Renal cortex interstitium (tissue), 15 donors: ENCODE measurements at places on chromosomes 2 and 18.

DNA sequence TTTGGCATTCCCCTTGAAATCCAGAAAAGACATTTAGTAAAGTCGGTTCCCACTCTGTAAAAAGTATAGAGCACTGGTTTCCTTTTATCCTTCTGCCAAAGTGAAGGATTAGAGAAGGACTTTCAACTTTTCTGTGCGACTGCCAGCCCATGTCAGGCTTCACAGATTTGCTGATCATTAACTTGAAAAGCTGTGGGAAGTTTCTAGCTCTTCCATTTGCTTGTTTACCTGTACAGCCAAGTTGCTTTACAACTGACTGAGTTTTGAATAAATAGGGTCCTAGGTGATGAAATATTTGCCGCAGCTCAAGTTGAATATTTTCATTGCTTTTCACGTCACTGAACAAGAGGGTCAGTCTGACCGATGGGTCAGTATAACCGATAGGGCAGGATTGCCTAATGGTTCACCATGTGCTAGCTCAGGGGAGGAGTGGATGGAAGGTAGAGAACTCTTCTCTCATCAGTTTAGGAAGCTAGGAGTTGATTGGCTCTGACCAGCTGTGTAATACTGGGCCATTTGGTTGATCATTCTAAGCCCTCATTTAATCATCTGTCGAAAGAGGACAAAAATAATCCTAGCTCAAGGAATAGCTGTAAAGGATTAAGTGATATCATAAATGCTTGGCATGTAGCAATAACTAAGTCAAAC is 30.4 kb downstream of the UPP2 start:
- no peak for DNase-seq

DNA sequence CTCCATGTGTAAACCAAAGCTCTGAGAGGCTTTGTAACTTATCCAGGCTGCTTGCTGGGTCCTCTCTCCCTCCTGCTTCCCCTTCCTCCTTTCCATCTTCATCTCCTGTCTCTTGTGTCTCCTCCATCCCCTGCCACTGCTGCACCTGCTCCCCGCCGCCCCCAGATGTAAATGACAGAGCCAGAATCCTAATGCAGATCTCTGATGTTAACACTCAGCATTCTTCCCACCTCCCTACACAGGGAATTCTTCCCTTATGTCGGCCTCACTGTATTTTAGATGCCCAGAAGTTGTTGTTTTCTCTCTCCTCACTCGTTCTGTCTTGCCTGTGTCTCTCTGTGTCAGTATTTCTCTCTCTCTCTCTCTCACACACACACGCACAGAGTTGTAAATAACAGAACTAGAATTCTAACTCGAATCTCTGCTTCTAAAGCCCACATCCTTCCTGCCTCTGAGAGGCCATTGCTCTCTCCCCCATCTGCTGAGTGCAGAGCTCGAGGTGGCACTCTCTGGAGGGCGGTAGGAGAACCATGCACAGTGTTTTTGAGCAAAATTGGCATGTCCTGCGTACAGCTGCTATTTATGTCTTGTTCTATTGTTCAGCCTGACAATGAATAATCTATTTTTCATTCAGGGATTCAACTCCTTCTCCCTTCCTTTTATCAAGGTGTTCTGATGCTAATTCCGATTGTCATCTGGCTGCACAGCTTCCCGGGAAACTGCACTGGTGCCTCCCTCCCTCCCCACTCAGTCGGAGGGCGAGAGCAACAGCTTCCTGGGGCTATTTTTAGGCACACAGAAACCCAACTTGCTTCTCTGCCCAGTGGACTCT is 219.9 kb downstream of the SH3RF3 start:
- DNase-seq, result no peak

DNA sequence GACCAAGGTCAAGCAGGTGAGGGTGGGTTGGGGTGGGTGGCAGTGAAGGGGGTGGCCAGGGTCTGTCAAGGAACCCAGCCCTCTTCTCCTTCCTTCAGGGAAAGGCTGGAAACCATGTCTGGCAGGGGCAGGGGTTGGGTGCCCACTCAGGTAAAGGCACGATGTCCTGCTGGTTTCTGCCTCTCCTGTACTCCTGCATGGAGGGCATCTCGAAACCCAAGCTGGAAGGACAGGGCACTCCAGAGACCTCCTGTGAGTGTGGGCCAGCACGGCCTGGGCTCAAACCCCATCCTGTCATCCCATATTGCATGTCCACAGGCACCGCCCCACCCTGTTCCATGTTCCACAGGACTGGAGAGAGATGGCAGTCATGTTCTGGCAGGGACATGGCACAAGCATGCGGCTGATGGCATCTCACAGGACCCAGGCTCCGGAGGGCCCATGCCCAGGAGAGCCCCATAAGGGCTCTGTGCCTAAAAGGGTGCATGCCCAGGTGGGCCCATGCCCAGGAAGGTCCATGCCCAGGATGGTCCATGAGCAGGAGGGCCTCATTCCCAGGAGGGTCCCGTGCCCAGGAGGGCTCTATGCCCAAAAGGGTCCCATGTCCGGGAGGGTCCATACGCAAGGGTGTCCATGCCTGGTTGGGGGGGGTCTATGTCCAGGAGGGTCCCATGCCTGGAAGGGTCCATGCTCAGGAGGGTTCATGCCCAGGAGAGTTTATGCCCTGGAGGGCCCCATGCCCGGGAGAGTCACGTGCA is 6.4 kb downstream of the GPR35 start:
- DNase-seq, result no peak

DNA sequence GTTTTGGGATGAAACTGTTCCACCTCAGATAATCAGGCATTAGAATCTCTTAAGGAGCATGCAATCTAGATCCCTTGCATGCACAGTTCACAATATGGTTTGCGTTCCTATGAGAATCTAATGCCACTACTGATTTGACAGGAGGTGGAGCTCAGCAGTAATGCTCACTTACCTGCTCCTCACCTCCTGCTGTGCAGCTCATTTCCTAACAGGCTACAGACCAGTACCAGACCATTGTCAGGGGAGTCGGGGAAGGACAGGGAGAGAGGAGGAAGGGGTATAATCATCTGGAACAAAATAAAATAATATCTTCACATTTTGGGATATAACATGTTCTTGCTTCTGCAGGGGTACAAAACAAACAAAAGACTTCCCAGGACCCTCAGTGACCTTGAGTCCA is 532.0 kb upstream of the FSHR start:
- no peak for DNase-seq

DNA sequence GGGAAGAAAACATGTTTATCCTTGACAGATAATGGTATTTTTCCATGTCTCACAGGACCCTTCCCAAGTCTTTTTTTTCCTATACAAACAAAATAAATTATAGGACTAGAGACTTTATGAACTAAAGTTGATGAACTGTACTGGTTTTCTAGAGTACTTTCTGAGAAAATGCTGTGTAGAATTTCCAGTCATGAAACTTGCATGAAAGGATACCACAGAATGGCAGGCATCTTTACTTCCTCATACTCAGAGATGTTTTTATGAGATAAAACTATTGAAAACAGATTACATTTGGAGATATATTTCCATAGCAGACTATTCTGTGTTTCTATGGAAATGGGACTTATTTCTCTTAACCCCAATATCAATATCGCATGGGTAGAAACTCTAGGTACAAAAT is 403.5 kb downstream of the PARD3B start:
- no peak for DNase-seq

- no peak for DNase-seq
These were observed 93.1 kb downstream of the PIK3C3 start for GRCh38 chr18:42048158-42048557.

GRCh38 chr2:132403146-132403545 is 13.5 kb upstream of the GPR39 start:
- DNase-seq, result no peak

DNA sequence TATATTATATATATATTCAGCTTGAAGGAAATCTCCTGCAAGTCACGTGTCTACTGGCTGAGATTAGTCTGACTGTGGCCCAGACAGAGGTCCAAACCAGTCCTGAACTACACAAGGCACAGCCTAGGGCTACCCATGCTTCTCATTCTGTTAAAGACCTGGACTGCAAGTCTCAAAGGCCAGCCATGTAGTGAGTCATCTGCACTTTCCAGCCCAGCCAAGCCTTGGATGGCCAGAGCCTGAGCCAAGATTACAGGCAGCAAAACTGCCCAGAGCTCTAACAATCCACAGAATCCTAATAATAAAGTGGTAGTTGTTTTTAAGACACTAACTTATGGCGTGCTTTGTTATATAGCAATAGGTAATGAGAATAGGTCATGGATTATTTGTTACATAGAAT is 259.6 kb downstream of the SS18 start:
- no peak for DNase-seq

DNA sequence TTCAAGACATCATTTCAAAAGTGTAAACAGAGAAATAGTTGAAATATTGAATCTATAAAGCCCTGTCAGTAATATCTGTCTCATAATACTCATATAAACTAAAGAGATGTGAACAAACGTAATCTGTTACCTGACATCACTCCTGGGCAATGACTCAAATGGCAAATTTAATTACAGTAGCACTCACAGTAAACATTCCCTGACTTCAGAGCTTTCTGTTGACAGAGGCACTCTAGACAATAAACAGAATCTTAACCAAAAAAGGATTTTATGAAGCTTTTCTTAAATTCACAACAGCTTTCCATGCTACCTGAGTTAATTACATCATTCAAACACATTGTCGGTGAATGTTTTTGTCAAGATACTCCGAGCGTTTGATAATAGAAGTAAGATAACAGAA is 128.1 kb upstream of the PDE1A start:
- no peak for DNase-seq

GRCh38 chr2:23482607-23483006 is 97.6 kb downstream of the KLHL29 start:
- no peak for DNase-seq

- DNase-seq, result no peak
These were observed 172.7 kb downstream of the TWIST2 start for GRCh38 chr2:239020541-239021041.

DNA sequence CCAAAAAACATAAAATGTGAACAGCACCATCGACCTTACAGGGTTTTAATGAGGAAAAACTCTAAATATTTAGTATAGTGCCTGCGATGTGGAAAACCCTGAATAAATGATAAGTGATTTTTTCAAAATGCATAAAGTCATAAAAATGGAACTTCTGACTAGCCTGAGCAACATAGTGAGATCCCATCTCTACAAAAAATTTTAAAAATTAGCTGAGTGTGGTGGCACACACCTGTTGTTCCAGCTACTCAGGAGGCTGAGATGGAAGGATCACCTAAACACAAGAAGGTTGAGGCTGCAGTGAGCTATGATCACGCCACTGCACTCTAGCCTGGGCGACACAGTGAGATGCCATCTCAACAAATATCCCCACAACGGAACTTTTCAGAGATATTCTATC is 4.2 kb downstream of the GGCX start:
- no peak for DNase-seq

- no peak for DNase-seq
These were observed 276.4 kb downstream of the TGIF1 start for GRCh38 chr18:3726238-3726951.

DNA sequence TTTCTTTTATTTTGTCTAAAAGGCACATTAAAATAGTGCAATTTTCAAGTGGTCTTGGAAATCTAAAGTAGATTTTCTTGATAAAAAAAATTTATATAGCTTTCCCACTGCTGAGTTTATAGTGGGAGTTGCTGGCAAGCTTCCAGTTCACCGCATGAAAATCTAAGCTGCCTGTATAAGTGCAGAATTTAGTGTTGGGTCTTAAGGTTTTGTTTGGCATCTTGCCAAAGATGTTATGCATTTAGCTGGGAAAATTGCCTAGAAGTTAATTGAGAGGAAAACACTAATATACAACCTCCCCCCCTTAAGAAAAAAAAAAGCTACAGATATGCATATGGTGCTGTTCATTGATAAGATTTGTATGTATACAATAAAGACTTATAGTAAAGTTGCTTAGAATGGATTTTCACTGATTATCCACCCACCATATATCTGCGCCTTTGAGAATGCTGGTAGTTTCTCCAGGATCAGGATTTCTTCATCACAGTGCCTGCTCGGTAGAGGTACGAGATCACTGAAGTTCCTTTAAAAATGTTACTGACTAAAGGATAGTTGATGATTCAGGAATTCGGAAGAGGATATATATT is 803.2 kb upstream of the POU3F3 start:
- DNase-seq, result no peak

GRCh38 chr2:159382447-159383028 is 96.0 kb upstream of the WDSUB1 start:
- DNase-seq, result no peak

DNA sequence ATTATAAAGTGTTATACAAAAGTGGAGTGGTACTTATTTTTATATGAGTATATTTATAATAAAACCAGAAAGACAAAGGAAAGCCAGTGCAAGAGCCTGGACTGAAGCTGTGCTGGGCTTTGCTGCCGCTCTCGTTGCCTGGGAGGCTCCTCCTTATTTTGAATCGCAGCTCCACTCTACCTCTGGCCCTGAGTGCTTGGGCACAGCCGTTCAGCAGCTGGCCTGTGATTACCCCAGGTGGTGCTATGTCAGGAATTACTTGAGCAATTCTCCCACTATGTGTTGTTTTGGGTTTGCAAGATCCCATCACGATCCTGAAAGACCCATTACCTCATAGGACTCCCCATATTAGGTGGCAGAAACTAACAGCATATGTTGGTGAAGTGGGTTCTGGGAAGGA is 53.0 kb upstream of the LCLAT1 start:
- no peak for DNase-seq

DNA sequence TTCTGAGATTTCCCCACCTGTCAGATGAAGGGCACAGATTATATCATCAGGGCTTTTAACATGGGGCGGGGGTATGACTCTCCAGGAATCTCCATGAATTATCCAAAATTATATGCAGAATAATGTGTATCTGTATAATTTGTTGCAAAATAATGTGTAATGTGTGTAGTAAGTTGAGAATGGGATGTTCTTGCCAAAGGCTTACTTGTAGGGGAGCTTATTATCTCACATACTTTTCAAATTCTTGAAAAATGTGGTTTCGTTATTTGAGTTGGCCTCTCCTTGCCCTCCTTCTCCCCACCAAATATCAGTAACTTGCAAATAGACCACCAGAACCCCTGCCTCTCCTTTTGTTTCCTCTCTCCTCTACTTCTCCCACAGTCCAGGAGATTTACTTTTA is 35.6 kb downstream of the UBR3 start:
- DNase-seq, result no peak

DNA sequence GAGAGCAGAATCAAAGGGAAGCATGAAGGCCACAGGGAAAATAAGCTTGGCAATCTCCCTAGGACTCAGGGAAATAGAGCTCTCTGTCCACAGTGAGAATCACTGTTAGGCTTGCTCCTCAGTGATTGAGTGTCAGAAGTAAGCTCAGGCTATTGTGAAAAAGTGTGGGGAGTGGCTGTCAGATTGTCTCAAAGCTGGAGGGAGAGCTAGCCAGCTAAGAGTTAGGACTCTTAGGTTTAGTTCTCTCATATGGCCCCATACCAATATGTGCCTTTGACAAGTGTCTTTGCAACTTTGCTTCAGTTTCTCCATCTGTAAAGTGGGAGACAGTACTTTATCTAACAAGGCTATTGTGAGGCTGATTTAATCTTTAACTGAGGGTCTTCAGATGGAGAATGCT is 17.2 kb downstream of the EIF4E2 start:
- DNase-seq, result no peak
